ENCODE measurements at places on chromosomes 2 and 18.

- no peak for DNase-seq
Measured at GRCh38 chr2:9737053-9737875, 106.0 kb upstream of the TAF1B start.

DNA sequence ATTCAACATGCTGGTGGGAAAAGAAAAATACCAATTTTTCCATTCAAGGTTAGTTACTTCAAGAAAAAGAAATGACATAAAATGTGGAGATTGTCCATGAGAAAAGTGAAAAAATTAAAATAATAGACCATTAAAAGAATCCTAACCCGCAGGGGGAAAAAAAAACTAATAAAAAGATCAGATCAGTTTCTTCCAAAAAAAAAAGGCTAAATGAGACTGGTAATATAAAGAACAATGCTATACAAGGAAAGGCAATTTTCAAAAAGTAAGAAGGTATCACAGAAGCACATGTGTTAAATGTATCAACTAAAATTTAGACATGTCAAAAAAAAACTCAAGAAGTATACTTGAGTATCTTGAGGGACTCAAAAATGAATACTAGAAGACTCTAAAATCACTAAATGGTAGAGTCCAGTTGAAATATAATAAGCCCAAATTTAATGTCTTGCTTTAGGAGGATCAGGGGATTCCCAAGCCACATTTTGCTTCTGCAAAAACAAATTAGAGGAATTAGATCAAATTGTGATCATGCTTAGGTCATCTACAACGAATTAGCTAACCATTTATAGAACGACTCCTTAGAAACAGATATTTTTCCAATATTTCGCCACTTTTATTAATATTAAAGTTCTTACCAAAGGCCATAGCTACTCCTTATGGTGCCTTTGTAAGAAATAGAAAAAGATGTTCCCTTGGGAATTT, 35.8 kb upstream of the GLS start:
- no peak for DNase-seq

GRCh38 chr2:229922449-229923386, at the start of gene FBXO36:
FBXO36 (plus strand) TSS chr2:229922503; CDS start chr2:229922514, 11 bp downstream.
- peak; percentile 90 for DNase-seq

GRCh38 chr2:102141970-102142828, at the start of gene IL1R1:
IL1R1 (plus strand) TSS chr2:102142746; CDS start chr2:102157725, 14,979 bp downstream.
- DNase-seq, result peak; percentile 81

- DNase-seq, result no peak
Measured at GRCh38 chr2:197126630-197127352, 183.8 kb downstream of the ANKRD44 start.

- no peak for DNase-seq
Measured at GRCh38 chr2:124258140-124258880, 233.2 kb downstream of the CNTNAP5 start.

GRCh38 chr2:54038835-54039234, 68.0 kb upstream of the PSME4 start:
- peak; percentile 12 for DNase-seq

Measured in transverse colon (tissue), 4 donors.